Activated CD8-positive, alpha-beta memory T cell treated with anti-CD3 and anti-CD28 coated beads for 24 hours (primary cell): ENCODE measurements at places on chromosomes 16 and 17.

DNA sequence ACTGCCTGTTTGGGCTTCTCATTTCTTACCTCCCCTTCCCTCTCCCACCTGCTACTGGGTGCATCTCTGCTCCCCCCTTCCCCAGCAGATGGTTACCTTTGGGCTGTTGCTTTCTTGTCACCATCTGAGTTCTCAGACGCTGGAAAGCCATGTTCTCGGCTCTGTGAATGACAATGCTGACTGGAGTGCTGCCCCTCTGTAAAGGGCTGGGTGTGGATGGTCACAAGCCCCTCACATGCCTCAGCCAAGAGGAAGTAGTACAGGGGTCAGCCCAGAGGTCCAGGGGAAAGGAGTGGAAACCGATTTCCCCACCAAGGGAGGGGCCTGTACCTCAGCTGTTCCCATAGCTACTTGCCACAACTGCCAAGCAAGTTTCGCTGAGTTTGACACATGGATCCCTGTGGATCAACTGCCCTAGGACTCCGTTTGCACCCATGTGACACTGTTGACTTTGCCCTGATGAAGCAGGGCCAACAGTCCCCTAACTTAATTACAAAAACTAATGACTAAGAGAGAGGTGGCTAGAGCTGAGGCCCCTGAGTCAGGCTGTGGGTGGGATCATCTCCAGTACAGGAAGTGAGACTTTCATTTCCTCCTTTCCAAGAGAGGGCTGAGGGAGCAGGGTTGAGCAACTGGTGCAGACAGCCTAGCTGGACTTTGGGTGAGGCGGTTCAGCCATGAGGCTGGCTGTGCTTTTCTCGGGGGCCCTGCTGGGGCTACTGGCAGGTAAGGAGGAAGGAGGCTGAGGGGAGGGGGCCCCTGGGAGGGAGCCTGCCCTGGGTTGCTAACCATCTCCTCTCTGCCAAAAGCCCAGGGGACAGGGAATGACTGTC lies at the start of gene CD68:
TSS of gene CD68 (plus strand) at position 638 of the 833 bp plus-strand sequence. CDS start at position 678, 40 bp downstream.
- peak; percentile 90 for DNase-seq

DNA sequence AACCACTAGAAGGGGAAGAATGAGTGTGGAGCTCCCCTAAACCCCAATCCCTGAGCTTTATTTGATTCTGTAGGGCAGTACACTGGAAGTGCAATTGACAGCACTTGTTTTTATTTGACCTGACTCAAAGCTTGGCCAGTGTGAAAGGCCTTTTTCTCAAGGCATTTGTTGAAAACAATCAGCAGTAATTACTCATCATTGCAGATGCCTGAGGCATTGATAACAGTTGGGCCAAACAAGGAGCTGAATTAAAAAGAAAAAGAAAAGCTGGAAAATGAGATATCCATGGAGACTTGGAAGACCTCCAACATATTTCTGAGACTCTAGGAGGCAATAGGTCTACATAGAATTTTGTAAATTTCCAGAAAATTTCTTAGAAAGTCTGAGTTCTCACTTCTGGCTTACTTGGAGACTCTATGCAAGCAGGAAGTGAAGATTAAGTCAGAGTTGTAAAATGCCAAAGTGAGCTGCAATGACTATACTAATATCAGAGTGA lies 200.8 kb upstream of the KCNJ16 start:
- DNase-seq = no peak

- peak; percentile 72 for DNase-seq
These were observed 25.8 kb downstream of the PIK3R5 start for GRCh38 chr17:8939496-8940334.

- no peak for DNase-seq
These were observed 14.3 kb upstream of the CES5A start for GRCh38 chr16:55889518-55889917.

- peak; percentile 91 for DNase-seq
These were observed 24.2 kb downstream of the STAT5A start for GRCh38 chr17:42312285-42313130.

DNA sequence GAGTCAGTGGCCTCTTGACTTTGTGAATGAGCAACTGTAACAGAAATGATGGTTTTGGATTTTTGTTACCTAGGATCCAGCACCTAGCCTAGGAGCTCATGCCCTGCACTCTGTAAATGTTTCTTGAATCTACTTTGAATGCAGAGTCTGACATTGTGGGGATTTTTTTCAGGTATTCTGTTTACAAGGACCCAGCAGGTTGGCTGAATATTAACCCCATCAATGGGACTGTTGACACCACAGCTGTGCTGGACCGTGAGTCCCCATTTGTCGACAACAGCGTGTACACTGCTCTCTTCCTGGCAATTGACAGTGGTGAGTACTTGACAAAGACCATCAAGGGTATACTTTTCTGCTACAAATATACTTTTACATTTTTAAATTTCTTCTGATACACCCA lies 59.8 kb upstream of the HSBP1 start:
- no peak for DNase-seq

GRCh38 chr17:19485800-19486340 lies 47.8 kb upstream of the SLC47A1 start:
- DNase-seq = no peak

GRCh38 chr16:81547194-81547938 lies 102.8 kb downstream of the CMIP start:
- no peak for DNase-seq

GRCh38 chr17:19364699-19365498 lies 2.4 kb upstream of the B9D1 start:
- no peak for DNase-seq

- no peak for DNase-seq
These were observed 279.2 kb upstream of the CDH5 start for GRCh38 chr16:66087308-66087707.

- DNase-seq = no peak
These were observed 41.8 kb downstream of the TNRC6A start for GRCh38 chr16:24771132-24771778.

DNA sequence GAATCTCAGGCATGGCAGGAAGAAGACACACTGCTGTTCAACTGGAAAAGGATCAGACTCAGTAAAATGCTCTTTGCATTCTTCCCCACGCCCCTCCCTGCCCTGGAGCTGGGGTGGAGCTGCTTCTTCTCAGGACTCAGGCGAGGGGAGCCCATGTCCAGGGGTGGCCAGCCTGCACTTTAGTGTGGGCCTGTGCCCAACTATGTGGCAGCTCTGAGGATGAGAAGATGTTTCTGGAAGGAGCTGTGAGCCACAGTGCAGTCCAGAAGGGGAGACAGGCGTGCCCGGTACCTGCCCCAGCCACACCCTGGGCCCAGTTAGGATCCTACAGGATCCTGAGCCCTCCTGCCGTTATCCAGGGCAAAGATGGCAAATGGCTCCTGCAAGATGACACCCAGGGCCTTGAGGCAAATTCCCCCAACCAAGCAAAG lies 120.3 kb downstream of the ANKRD11 start:
- DNase-seq = no peak

GRCh38 chr17:64500487-64500859 lies 3.6 kb upstream of the POLG2 start:
- DNase-seq = no peak

GRCh38 chr17:64192589-64192988 lies 62.6 kb upstream of the ERN1 start:
- no peak for DNase-seq

GRCh38 chr16:69056421-69056820 lies 49.0 kb upstream of the HAS3 start:
- DNase-seq = no peak

DNA sequence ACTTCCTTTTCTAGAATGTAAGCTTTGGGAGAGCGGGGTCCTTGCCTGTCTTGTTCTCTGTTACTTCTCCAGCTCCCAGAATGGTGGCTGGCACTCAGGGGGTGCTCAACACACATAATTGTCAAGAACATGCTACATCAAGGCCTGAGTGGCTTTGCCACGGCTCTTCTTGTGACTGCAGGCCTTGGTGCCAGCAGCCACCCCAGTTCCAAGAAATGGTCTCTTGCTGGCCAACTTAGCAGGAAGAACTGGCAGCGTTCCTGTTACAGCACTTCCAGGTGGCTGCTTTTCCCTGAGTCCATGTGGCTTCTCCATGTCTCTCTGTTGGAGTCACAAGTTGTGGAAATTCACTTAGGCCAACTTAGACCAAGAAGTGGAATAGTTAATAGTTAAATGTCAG lies 36.1 kb downstream of the PRKCB start:
- DNase-seq = no peak

DNA sequence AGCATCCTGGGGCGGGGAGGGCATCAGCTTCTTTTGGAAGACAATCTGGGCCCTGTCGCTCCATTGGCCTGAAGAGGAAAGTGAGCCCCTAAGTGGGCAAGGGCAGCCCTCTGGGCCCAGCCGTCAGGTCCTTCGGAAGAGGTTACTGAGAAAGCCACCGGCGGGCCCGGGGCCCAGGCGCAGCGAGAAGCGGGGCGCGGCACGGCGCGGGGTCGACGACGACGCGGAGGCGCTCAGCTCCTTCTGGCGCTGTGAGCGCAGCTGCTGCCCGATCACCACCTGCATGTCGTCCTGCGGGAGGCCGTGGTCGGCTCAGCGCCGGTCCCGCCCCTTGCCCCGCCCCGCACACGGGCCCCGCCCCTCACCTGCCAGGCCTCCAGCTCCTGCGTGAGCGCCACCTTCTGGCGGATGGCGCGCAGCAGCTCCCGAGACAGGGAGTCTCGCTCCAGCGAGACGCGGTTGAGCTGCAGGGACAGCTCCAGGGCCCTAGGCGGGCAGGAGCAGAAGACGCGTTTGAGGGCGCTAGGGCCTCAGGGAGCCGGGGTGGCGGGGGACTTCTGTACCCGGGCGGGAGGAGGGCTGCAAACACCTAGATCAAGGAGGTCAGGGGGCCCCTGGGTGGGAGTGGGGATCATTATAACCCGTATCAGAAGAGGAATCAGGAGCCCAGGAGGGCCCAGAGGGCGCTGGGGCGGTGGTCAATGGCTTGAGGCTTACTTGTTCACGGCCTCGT lies 4.3 kb downstream of the THOC6 start:
- peak; percentile 95 for DNase-seq

DNA sequence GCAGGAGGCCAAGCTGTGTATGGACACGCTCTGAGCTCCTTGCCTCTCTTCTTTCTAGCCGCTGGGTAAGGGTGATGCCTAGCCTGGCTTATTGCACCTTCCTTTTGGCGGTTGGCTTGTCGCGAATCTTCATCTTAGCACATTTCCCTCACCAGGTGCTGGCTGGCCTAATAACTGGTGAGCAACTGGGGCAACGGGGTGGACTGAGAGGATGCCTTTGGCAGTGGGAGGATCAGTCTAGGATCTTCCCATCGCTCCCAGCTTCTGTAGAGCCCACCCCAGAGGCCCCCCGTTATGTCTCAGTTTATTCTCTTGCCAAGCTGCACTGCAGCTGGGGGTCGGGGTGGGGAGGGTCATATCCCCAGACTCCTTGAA lies 4.4 kb downstream of the G6PC3 start:
- no peak for DNase-seq

DNA sequence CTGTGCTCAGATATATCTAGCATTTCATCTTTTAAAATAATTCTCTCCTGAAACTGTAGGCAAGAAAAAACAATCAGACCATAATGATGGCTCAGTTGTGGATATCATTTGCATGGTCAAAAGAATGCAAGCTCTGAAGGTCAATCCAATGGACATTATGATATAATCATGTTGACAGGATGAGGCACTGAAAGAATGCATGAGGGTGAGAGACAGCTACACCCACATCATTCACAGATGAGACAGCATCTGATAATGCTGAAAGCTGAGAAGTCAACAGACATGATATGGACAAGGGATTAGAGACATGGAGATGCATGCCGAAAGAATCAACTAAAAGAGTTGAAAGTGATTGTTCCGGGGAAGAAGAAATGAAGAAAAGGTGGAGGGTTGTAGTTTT lies 346.4 kb upstream of the CDH5 start:
- DNase-seq = no peak
